ENCODE measurements at places on chromosomes 2 and 18.

DNA sequence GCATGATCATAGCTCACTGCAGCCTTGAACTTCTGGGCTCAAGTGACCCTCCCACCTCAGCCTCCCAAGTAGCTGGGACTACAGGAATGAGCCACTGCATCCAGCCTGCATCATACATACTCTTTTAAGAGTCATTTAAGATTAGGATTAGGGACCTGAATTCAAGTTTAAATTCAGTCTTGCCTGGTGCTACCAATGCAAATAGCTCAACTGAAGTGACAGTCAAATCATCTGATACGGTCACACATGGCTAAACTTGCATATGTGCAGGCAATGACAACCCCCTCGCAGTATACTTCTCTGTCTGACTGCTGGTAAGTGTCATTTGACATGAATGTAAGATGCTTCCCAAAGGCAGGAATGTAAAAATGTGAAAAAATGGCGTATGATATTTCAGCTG, 31.8 kb upstream of the TMEM131 start:
- no peak for DNase-seq

GRCh38 chr2:38130876-38131275, 54.9 kb upstream of the CYP1B1 start:
- no peak for DNase-seq

- peak; percentile 88 for DNase-seq
Measured at GRCh38 chr2:30266051-30266621, 34.8 kb downstream of the LBH start.

DNA sequence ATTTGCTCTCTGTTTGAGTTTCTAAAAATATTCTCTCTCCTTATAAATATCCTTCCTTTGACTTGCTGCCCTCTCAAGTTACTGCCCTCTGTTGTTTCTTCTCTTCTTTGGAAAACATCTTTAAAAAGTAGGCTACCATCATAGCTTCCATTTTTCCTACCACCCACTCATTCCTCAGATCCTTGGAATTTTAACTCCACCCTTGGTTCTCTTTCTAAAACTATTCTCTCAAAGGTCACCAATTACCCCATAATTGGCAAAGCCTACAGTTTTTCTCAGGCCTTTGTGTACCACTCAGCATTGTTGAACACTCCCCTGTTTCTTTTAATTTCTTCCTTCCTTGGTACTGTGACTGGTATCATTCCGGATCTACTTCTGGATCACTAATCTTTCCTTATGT, 43.0 kb upstream of the ITGAV start:
- DNase-seq, result no peak

DNA sequence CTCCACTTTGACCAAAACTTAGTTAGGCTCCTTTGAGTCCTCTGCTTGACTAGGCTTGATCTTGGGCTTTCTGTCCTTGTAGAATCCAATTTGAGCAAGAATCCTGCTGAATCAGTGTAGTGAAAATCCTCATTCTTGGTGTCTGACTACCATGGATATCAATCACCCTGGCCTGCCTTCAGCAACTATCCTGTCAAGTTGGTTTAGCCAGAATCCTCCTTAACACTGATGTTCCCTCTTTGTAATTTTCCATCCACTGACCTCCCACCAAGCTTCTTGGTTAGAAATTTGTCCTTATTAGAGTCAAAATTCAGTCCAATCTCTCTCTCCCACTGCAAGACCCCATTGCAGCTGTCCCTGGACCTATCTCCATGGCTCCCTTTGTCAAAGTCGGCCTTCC, 494 bp upstream of the RBM45 start:
- DNase-seq, result no peak

- DNase-seq, result no peak
Measured at GRCh38 chr2:23508066-23508390, 123.0 kb downstream of the KLHL29 start.

GRCh38 chr2:20352230-20352578, 1.6 kb upstream of the PUM2 start:
- no peak for DNase-seq

DNA sequence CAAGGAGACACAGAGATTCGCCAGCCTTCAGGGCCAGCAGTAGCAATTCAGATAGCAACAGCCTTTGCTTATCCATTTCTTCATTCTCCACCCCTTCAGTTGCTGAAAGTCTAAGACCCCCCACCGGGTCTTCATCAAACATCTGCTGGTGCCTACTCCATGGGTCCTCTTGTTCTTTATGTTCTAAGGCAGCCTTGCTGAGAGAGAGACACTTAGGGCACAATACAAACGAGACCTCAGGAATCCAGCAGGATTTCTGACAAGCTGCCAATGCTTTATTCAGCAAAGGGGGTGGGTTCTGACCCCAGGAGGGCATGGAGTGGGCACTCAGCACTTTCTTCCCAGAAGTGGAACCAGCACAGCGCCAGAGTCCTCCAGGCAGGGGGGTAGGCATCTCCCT, 36.2 kb upstream of the CNGA3 start:
- no peak for DNase-seq

DNA sequence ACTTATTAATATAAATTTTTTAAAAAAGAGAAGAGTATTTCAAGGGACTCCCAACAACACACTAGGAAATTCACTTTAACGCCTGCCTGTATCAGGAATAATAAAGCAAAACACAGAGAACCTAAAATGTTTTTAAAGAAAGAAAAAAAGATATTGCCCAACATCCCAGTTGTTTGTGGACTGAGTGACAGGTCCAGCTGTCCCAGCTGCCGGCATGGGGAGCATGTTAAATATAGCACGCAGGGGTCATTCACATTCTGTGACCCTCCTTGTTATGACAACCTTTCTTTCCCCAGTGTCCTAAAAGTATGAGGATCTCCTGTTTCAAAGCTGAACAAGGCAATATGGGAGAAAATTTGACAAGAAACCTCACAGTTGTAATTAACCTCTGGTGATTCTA, 4.4 kb downstream of the KLHL41 start:
- DNase-seq, result no peak

DNA sequence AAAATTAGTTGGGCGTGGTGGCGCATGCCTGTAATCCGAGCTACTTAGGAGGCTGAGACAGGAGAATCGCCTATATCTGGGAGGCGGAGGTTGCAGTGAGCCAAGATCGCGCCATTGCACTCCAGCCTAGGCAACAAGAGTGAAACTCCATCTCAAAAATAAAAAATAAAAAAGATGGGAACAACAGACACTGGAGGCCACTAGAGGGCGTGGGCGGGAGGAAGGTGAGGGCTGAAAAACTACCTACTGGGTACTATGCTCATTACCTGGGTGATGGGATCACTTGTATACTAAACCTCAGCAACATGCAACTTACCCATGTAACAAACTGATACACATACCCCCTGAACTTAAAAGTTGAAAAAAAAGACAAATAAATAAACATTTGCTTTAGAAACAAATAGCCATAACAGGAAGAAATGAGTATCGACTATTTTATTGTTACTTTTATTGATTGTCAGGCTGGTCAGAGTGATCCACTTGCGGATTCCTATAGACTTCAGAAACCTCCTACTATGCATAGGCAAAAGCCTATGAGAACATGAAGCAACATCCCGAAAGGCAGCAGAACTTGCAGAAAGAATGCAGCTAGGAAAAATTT, 61.0 kb downstream of the TMEM163 start:
- DNase-seq, result peak; percentile 33

DNA sequence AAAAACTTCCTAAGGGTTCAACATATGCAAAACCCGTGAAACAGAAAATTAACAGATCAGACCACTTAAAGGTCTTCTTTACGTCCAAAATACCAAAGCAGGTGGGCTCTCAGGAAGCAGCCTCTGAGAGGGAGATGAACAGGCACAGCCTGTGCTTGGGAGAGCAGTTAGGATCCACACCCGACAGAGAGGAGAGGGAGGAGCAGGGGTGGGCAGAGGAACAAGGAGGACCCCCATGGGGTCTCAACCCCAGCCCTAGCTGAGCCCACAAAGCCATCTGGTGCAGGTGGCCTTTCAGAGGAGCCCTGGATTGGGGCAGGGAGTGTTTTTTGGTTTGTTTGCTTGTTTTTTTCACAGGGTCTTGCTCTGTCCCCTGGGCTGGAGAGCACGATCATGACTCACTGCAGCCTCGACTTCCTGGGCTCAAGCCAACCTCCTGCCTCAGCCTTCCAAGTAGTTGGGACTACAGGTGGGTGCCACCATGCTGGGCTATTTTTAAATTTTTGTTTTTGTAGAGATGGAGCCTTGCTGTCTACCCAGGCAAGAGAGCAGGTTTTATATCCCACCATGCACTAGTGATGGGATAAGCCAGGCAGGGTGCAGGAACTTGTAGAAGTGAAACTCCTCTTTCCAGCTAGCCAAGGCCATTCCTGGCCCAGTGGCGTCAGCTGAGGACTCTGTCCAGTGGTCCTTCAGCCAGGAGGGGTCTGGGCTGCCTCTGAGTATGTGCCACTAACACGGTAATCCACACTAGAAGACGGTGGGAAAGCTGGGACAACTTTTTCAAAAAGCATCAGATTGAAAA, 154.1 kb upstream of the HDAC4 start:
- DNase-seq, result no peak

GRCh38 chr2:236565879-236566402, 3.7 kb upstream of the ACKR3 start:
- no peak for DNase-seq

DNA sequence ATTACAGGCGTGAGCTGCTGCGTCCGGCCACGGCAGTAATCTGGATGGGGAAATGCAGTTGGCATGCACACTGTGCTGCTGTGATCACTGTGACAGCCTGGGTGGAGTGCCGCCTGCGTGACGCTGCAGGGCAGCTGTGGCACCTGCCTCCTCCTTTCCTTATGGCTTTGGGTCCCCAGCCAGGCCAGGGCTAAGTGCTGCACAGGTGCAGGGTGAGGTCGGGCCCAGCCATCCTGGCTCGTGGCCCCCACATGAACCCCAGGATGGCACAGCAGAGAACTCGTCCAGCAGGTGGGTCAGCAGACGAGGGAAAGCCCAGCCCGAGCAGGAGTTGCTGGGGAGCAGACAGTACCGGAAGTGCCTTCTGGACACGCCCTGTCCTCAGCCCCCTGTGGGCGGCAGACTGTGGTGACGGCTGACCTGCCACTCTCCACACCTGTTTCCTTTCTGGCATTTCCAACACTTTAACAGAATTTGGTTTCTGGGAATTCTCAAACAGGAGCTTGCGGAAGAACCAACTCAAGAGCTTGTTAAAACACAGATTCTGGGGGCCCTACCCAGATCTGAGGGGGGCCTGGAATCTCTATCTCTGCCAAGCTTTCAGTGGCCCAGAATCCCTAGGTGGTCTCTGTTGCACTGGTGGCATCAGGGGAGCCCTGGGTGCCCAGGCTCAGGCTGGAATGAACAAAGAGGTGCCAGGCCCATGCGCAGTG, 16.9 kb downstream of the HS1BP3 start:
- DNase-seq, result no peak

DNA sequence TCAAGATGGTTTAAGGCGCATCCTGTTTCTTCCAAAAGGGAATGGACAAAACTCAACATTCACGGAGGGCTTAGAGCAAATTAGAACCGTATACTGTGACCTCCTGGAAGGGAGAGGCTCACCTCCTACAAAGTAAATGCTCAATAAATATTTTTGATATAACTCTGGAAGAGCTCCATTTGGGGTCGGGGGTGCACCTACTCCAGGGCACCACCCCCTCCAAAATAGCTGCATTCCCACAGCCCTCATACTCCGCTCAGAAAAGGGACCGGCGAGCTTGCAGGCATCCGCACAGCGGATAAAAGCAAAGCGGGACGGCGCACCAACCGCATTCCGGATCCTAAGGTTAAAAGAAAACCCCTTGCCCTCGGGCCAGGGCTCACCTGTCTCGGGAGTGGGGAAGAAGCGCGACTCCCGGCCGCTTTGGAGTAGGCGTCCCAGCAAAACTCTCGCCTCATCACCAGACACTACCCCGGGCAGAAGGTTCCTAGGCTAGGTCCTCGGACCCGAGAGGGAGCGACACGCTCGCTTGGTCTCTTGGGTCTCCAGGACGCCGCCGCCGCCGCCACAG, 378 bp downstream of the WDPCP start:
- no peak for DNase-seq

DNA sequence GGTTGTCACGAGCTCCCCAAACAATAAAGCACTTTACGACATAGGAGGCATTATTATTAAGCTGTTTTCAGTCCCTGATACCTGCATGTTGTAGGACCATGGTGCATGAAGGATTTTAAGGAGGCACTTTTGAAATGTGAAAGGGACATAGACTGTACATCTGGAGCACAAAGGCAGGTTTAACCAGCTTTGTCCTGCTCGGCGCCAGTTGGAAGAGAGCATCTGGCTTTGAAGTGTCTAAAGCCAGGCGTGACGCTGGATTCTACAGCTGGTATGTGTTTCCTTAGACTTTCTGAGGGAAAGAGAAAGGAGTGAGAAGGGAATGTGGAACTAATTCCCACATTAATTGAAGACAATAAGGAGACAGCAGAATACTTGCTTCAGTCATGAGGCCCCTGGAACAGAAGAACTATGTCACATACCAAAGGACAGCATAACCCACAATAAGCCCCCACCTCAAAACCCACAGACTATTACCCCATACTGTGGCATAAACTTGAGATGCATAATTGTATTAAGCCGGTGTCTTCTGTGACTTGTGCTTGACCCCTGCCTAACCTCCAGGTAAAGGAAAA, 381.0 kb upstream of the MEX3C start:
- no peak for DNase-seq

DNA sequence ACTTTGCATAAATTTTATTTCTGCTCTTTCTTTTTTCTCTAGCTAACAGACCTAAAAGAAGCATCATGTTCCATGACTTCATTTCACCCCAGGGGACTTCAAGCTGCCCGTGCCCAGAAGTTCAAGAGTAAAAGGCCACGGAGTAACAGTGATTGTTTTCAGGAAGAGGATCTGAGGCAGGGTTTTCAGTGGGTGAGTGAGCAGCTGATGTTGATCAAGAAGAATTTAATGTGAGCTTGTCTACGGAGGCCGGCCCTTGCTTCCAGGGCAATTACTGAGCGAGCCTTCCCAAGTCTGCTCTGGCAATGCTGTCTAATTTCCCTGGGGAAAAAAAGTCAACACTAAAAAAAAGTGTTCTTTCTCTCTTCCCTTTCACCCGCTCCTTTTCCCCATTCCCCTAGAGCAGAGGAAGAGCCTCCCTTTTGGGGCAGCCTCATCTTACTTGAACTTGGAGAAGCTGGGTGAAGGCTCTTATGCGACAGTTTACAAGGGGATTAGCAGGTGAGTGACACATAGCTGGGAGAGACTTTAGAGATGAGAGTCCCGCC, 1.2 kb downstream of the CDK15 start:
- no peak for DNase-seq

GRCh38 chr2:41900101-41900577, 147.7 kb upstream of the PKDCC start:
- no peak for DNase-seq
